ENCODE measurements at places on chromosomes 3 and 15. TPM values are rescaled to one million over a fixed set of nuclear protein-coding genes. Genes with fewer than 3 reads are reported as not detected.

Gene GOLGB1
- total RNA-seq: 56.5 TPM

Gene HIGD2B
- not detected for total RNA-seq

Gene NR2E3
- total RNA-seq: not detected

Gene GOLGA8J
- not detected for total RNA-seq

GRCh38 chr3:126136428-126137220 is 43.8 kb downstream of the ALDH1L1 start:
- DNase-seq: peak; percentile 72

DNA sequence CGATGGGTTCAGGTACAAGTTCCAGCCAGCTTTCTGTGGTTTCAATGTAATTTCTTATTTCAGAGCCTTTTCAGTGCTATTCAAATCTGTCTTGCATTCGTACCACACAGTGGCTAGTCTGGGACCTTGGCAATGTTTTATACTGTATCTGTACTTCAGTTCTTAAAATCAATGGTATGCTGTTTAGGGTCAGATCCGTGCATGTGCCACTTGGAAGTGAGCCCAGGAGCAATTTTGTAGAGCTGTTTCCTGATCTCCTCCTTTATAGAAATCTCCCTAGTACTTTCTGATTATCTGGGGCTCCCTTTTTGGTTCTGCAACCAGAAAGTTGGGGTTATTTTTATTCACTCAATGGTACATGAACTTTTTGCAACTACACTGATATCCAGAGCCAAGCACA is 59.5 kb upstream of the NDUFB4 start:
- DNase-seq: no peak

GRCh38 chr3:59535791-59536221 is 486.0 kb upstream of the CFAP20DC start:
- DNase-seq: no peak

DNA sequence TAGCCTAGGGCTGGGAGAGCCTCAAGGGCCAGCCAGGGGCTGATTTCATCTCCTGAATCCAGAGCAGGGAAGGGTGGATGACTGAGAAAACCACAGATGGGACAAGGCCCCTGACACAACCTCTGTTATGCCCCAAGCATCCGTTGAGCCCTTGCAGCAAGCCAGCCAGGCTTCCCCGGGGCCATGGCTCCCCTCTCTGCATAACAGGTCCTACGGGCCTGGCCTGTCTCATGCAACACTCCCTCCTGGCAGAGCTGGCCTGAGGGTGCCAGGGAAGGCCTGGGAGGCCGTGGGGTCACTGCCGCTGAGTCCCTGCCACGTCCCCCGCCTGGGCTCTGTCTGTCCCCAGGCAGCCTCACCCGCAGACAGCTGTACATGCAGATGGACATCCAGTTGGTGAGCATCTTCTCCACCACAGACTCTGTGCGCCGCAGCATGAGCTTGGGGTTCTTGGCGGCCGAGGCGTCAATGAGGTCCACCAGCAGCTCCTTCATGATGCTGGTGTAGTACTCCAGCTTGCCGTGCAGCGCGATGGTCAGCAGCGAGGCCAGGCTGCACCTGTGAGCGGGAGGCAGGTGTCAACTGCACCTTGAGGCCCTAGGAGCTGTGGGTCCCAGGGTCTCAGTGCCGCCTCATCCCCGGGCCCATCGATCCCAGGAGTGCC is 22.1 kb downstream of the H1-8 start:
- no peak for DNase-seq

DNA sequence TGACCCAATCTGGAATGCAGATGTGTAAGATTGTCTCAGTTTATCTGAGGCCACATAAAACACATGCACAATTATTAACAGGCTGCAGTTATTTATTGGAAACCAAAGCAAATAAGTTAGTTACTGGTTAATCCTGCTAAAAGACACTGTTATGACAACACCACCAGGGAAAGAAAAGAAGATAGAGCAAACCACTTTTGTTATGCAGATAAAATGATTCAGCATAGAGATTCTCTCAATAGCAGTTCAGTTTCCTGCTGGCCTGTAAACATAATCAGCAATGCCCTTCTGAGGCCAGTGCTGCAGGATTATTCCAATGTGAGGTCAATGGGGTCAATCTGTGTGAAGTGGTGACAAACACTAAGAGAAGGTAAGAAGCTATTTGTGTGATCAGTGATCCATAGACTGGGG is 244.4 kb downstream of the ZBTB20 start:
- no peak for DNase-seq

GRCh38 chr3:118544458-118544857 is 490.2 kb downstream of the IGSF11 start:
- no peak for DNase-seq

DNA sequence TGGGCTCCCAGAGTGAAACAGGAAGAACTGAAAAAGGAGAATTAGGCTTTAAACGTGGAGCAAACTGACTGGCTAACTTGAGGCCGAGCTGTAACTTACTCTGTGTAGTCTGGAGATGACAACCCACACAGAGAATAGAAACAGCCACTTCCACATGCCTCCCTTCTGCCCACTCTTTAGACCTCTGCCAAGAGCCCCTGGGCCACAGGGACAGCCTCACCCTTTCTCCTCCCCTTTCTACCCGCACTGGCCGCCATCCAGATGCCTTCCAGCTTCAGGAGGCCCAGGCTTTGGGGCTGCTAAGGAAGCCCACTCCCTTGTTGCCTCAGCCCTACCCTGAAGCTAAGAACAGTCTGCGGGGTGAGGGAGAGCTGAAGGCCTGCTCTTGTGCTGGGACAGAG is 6.8 kb downstream of the ARHGAP31 start:
- no peak for DNase-seq

DNA sequence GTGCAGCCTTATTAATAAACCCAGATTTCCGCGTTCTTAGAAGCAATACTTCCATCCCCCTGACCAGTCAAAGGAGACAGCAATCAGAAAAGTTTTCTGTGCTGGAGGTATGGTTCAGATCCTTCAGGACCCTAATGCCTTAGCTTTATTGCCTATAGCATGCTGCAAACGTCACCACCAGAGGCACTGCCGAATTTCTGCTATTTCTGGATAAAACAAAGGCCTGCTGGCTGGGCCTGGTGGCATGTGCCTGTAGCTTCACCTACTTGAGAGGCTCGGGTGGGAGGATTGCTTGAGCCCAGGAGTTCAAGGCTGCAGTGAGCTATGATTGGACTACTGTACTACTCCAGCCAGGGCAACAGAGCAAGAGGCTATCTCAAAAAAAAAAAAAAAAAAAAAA is 407.2 kb downstream of the FOXP1 start:
- DNase-seq: no peak

GRCh38 chr3:60954048-60954447 is 297.2 kb downstream of the FHIT start:
- DNase-seq: no peak

DNA sequence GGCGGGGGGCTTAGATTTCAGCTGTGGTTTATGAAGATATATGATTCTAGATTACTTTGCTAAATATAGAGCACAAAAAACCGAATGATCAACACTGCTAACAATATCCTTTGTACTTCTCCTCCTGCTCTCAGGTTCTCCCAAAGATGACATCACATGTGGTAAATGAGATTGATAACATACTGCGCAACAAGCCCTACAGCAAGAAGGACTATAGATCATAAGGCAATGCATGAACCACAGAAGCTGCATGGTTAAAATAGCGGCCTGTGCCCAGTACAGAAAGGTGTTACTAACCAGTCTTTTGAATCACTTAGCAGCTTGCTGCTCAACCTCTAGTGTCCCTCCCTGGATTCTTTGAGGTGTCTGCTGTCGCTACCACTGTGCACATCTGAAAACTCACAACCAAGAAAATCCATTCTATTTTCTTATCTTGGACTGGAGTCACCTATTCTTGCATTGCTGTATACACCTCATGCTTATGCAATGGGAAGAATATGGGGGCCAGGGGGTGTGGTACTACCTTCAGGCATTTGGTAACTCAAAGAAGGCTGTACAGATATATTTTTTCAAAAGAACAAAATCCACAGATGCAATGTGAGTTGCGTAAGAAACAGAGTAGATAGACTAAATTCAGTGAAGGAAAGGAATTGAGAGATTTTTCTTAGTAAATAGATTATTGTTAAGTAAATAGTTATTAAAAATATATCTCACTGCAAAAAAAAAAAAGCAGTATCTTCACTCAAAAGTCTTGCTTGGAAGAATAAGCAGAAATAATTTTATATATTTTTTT is 18.2 kb downstream of the SSR3 start:
- DNase-seq: no peak

GRCh38 chr3:194352667-194353246 is 1.6 kb upstream of the CPN2 start:
- no peak for DNase-seq

DNA sequence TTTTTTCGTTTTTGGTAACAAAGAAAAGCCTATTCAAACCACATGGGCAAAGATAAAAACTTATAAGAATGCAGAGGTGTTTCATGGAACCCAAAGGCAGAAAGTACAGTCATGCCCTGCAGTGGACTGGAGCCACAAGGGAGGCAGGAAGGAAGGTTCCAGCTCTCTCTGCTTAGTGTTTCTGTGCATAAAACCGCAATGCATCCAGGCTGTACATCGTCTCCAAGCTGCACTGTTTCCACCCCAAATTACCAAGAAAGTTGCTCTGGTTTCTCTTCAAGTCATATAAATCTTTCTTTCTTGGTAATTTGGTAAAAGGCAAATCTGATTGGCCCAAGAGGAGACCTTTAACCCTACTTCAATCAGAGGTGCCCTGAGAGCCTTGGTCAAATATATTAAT is 15.8 kb downstream of the TRAT1 start:
- no peak for DNase-seq

- DNase-seq: no peak
Measured at GRCh38 chr3:178263236-178263916, 272.9 kb upstream of the KCNMB2 start.

DNA sequence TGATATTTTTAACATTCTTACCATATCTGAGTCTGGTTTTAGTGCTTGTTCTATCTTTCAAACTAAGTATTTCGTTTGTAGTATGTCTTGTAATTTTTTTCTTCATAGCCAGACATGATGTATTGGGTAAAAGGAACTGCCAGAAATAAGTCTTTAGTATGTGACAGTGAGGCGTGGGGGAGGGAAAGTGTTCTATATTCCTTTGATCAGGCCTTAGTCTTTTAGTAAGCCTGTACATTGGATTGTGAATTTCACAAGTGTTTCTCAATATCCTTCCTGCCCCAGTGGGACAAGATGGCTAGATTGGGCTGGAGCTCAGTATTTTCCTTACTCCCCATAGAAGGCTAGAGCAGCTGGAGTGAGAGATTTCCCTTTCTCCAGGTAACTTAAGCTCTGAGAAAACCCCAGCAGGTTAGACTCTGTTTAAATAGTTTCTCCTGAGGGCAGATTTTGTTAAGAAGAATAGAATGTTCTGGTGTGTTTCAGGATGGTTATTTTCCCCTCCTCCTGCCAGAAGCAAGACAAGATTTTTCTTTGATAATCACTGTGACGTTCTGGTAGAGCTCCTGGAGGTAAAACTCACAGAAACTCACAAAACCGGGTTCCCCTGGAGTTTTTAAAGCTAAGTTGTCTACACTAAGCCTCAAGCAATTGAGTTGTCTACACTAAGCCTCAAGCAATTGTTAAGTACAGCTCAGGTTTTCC is 140.7 kb upstream of the ARPP21 start:
- no peak for DNase-seq

- no peak for DNase-seq
Measured at GRCh38 chr3:18529631-18530030, 104.5 kb upstream of the SATB1 start.

DNA sequence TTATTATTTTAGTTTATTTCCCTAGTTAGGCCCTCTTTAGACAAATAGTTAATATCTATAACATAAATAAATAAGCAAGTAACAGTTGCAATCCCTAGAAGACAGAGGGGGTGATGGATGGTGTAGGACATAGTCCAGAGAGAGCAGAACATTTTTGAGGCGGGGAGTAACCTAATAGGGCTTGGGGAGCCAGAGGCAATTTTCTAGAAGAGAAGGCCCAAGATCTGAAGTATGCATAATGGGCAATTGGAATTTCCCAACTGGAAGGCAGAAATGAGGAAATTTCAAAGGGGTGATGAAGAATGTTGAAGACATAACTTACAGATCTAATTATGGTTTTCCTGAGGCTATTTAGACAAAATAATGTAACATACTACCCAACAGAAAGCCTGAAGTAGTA is 525.7 kb downstream of the TUSC7 start:
- no peak for DNase-seq

DNA sequence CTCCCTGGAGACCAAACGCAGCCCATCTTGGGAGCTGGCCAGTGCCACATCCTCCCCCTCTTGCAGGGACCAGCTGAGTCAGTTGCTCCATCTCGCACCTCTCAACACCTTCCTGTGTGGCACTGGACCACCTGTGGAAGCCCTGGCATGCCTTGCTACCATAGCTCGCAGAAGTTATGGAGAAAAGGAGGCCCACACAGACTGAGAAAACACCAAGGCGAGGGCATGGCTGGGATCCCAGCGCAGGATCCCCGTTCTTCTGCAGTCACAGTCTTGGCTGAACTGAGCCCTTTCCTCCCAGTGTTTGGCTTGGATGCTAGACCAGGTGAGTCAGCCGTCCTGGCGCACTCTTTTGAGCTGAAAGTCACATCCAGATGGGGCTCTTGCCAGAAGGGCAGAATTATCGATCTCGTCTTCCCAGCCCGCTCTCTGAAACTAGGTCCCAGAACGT is 46.9 kb downstream of the CHRD start:
- no peak for DNase-seq

GRCh38 chr15:93500155-93500554 is 411.1 kb upstream of the RGMA start:
- DNase-seq: no peak

DNA sequence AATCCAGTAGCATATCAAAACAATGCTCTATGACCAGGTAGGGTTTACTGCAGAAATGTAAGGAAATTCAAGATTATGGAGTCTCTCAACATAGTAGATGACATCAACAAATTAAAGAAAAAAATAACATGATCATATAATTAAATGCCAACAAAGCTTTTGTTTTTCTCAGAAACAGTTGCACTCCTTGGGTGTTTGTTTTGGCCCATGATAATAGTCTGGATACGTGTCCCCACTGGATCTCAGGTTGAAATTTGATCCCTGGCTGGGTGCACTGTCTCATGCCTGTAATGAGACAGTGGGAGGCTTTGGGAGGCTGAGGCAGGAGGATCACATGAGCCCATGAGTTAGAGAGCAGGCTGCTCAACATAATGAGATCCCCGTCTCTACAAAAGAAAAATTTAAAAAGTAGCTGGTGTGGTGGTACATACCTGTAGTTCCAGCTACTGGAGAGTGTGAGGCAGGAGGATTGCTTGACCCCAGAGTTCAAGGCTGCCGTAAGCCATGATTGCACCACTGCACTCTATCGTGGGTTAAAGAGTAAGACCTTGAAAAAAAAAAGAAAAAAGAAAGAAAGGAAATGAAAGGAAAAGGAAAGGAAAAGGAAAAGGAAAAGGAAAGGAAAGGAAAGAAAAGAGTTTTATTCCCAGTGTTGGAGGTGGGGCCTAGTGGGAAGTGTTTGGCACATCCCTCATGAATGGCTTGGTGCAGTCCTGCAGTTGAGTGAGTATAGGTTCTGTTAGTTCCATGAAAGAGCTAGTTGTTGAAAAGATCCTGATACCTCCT is 53.3 kb upstream of the FOXB1 start:
- DNase-seq: no peak

DNA sequence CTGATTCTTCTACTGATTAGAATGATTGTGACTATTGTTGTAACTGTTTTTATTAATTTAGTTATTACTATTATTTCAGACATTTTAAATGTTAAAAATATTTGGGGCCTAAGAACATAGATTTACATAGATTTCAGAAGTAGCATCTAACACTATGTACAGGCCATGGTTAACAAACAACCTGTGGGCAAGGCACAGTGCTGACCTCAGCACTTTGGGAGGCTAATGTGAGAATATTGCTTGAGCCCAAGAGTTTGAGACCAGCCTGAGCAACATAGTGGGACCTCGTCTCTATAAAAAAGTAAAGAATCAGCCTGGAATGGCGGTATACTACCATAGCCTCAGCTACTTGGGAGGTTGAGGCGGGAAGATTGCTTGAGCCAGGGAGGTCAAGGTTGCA is 69.1 kb upstream of the CNTN4 start:
- DNase-seq: no peak
